Caco-2 (cell line): ENCODE measurements at places on chromosomes 11 and 22.

DNA sequence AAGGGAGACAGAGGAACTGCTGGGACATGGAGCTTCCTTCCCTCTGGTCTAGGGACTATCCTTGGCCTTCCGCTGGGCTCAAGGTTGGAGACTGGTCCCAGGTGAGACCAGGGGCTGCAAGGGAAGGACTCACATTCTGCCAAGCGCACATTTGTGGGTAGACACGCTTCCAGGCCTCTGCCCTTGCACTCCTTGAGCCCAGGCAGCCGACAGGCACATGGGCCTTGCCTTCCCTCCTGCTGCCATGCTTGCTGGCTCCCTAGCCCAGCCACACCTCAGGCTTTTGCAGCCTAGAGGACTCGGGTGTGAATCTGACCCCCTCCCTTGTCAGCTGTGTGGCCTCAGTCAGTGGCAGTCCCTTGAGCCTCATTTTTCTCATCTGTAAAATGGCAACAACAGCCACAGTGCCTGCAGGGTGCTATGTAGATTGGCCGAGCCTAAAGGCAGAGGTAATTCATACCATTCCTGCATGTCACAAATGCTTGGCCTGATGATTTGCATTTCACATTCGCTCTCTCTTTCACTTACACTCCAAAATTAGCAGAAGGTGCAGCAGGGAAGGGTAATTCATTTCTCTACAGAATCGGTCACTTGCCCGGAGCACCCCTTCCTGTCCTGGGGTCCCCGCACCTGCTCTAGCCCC, 57.6 kb upstream of the NECTIN1 start:
- no peak for DNase-seq

- DNase-seq, result no peak
Measured at GRCh38 chr11:69257838-69258658, 35.9 kb upstream of the MYEOV start.

GRCh38 chr11:59600234-59600633, 15.3 kb downstream of the OSBP start:
- no peak for DNase-seq

DNA sequence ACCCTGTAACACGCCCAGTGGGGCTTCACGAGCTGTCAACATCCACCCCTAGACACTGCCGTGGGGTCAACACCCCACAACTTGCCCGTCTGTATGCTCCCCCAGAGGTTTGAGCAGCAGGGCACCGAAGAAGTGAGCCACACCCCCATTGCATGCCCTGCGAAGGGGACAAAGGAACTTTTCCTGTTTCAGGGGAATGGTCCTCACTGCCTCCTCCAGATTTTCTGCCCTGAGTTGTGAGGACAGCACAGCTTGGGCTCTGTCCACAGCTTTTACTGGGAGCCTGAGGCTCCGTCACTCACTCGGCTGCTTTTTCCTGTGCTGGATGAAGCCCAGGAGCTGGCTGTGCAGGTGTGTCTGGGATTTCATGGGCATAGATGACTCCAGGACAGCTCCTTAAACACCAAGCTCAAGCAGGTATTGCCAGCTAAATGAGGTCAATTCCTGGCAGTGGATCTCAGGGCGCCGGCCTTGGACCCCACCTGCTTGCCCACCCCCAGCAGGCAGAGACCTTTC, 40.2 kb upstream of the CCDC188 start:
- DNase-seq, result no peak

GRCh38 chr11:16337421-16338213, 18.7 kb downstream of the SOX6 start:
- no peak for DNase-seq

DNA sequence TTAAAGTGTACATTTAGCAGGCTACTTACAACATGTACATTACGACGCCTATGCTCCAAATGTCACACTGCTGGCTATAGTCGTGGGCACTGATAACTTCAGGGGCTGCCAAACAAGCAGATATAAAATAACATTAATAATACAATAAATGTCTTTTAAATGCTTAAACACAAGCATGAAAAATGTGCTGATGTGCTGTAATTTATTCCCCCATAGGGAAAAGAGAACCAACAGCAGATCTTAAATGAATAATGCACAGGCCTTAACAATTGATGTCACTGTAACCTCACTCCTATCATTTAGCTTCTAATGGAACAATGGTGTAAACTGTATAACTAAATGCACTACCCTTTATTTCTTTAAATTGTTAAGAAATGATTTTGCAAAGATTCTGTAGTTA, 153.4 kb downstream of the STK33 start:
- no peak for DNase-seq

DNA sequence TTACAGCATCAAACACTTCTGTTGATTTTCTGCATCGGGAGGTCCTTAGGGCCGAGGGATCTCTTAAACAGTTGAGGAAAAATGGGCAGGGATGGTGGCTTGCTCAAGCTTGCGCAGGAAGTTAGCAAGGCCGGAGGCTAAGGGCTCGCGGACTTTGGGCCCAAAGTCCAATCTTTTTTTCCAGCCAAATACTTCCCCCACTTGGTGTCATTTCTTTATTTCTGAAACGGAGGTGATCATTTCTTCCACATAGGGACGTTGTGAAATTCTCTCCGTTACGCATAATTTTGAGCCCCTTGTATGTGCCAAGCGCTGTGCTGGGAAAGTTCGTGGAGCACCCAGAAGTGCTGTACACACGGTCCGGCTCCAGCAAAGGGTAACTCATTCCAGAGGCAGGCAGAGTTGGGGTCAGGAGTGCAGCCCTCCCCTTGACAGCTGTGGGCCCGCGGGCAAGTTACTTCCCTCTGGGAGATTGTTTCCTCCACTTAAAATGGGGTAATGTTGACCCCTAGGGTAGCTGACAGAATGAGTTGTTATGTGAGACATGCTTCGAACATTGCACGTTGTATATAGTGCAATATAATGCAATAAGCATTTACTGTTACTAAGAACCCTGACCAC, 809 bp downstream of the MIEF1 start:
- no peak for DNase-seq

DNA sequence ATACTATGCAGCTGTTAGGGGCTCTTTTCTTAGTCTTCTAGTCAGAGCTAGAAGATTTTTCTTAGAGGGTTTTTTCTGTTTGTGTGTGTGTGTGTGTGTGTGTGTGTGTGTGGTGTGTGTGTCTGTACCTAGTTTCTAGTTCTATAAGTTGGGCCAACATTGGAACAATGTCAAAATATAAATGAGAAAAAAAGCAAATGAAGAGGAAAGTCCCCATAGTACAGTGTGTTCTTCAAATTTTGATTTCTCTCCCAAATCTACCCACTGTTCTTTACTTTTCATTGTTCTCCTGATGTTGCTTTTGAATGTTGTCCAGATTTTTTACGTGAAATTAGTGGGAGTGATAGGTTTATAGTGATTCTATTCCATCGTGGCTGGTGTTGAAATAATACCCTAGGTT, 2153.4 kb upstream of the RAG2 start:
- no peak for DNase-seq

GRCh38 chr11:8026982-8027381, 39.8 kb downstream of the EIF3F start:
- DNase-seq, result no peak

DNA sequence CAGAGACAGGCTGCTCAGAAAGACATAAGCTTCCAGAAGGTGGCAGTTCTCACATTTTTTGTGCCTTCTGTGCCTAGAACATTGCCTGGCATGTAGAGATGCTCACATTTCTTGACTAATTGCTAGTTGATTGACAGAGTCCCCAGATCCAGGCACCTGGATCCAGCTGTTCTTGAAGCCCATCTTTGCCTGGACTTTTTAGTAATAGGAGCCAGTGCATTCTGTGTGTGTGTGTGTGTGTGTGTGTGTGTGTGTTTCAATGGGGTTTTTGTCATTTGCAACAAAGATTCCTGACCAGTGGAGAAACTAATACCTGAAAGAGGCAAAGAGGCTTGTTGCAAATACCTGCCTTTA, 15.1 kb downstream of the MRGPRF start:
- DNase-seq, result no peak

DNA sequence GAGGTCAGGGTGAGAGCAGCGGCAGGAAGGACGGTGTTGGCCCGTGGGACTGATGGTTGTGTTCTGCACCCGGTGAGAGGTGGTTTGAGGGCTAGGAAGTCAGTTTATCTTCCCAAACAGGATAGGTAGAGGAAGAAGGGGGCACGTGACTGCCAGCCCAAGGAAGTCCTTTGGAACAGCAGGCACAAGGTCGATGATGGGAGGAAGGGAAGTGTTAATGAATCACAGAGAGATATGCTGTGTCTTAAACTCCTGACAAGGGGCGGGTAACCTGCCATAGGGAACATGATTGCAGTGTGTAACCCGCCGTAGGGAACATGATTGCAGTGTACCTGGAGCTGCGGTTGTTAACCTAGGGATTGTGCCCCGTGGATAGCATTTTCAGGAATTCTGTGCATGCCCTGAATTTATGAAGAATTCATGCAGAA, 49.0 kb downstream of the PRR5L start:
- DNase-seq, result peak; percentile 50

- peak; percentile 87 for DNase-seq
Measured at GRCh38 chr11:706957-707816, 1.2 kb downstream of the EPS8L2 start.

DNA sequence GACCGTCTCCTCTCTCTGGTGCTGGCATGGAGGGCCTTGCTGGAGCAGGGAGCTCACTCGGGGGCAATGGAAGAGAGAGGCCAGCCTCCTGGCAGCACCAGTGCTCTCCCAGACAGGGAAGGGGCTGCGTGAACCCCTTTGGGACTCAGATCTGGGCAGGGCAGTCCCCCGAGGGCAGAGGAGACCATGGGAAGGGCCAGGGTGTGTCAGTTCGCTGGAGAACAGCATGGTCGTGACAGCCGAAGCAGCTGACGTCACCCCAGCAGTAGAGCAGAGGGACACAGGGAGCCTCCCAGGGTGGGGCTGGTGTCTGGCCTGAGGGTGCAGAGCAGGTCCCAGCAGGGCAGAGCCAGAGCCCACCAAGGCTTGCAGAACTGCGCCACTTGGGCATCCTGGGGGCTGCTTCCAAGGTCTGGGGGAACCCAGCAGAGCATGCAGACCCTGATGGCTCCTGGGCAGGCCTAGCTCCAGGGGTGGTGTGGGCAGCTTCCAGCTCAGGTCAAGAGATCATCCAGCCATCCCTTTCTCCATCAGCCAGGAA, 71.0 kb upstream of the KCNQ1OT1 start:
- DNase-seq, result no peak

DNA sequence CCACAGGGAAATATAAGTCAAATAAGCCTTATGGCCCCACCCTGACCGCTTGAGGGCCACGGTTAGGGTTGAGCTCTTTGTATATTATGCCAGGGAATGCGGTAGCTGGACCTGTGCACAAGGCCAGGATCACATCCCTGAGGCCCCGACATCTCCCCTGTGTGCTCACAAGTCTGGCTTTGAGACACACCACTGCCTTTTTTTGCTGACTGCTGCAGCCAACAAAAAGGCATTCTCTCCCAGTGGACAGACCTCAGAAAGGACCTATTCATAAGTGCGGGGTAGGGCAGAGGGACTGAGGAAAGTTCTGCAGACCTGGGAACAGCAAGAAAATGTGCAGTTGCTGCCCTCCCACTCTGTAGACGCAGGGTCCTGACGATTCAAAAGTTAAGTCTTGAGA, 3.4 kb upstream of the SIDT2 start:
- DNase-seq, result no peak

DNA sequence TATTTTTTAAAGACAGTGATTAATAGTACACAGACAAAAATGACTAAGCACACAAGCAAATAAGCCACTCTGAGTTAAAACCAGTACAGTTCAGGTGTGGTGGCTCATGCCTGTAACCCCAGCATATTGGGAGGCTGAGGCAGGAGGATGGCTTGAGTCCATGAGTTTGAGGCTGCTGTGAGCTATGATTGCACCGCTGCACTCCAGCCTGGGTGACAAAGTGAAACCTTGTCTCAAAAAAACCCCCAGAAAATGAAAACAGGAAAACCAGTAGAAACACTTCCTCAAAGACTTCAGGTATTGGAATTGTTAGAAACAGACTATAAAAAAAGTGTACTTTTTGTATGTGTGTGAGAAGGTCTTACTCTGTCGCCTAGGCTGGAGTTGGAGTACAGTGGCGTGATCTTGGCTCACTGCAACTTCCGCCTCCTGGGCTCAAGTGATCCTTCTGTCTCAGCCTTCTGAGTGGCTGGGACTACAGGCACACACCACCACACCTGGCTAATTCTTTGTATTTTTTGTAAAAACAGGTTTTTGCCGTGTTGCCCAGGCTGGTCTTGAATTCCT, 33.0 kb downstream of the PPP6R2 start:
- DNase-seq, result no peak

GRCh38 chr11:61071208-61071681, 31.0 kb upstream of the CD5 start:
- DNase-seq, result no peak

DNA sequence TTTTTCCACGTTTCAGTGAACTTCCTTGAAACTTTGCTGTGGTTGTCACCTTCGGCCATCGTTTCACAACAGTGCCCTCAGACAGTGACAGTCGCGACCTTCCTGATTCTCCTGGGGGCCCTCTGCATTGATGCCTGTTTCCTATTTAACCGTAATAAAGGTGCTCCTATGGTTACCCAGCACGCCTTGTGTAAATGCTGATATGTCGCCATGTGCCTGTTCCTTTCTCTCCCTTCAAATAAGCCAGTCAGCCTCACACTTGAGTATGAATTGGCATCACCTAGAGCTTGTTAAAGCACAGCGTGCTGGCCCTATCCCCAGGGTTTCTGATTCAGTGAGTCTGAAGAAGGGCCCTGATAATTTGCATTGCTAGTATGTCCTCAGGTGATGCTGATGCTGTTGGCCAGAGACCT, 104.8 kb downstream of the MICAL2 start:
- peak; percentile 60 for DNase-seq

DNA sequence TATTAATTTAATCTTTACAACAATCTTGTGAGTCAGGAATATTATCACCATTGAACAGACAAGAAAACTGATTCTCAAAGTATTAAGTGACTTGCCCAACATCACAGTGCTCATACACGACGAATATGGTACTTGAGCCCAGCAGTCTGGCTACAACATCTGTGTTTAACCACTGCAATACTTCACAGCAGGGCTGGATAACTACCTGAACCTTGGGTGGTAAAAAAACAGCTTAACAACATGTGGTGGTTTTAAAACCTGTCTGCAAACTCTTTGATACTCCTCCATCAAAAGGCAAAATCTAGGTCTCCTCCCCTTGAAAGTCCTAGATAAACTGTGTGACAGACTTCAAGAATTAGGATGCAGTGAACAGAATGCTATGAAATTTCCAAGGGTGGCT, 424.6 kb upstream of the CADM1 start:
- no peak for DNase-seq

- DNase-seq, result no peak
Measured at GRCh38 chr11:92107331-92107730, 117.3 kb upstream of the FAT3 start.

DNA sequence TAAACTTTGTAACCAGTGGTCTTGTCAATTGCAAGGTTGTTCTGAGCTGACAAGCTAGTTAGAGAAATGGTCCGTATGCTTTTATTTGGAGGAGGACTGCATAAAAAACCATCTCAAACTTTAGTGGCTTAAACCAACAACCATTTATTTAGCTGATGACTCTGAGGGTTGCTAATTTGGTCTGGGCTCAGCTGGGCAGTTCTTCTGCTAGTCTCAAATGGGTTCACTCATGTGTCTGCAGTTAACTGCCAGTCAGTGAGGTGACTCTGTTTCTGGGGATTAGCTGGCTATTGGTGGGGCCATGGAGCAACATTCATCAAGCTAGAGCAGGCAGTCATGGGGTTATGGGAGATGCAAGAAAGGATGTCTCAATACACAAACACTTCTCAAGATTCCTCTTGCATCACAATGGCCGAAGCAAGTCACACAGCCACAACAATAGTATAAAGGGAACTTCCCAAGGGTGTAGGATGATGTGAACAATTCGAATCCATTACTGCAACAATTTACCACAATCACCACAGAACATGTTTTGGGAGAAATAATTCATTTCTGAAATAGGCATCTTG, 521.9 kb downstream of the INSC start:
- no peak for DNase-seq

GRCh38 chr11:71449596-71449995, 1.4 kb upstream of the DHCR7 start:
- DNase-seq, result no peak
